ENCODE measurements at places on chromosomes 7 and 10.

- DNase-seq = no peak
Measured at GRCh38 chr10:123912466-123912865, 20.9 kb upstream of the CPXM2 start.

DNA sequence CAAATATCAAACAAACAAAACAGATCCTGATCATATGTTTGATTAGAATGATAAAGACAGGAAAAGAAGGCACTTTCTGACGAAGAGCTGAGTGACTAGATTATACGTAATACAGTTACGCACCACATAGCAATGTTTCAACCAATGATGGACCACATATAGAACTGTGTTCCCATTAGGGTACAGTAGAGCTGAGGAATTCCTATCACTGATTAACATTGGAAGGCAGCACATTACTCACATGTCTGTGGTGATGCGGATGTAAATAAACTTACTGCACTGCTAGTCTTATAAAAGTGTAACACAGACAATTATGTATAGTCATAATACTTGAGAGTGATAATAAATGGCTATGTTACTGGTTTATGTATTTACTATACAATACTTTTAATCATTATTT lies 98.3 kb downstream of the PTN start:
- no peak for DNase-seq

GRCh38 chr7:4119848-4120247 lies 562.2 kb upstream of the FOXK1 start:
- no peak for DNase-seq

- no peak for DNase-seq
Measured at GRCh38 chr7:11636274-11636673, 195.7 kb downstream of the THSD7A start.

- no peak for DNase-seq
Measured at GRCh38 chr7:83290211-83290610, 127.5 kb upstream of the PCLO start.

DNA sequence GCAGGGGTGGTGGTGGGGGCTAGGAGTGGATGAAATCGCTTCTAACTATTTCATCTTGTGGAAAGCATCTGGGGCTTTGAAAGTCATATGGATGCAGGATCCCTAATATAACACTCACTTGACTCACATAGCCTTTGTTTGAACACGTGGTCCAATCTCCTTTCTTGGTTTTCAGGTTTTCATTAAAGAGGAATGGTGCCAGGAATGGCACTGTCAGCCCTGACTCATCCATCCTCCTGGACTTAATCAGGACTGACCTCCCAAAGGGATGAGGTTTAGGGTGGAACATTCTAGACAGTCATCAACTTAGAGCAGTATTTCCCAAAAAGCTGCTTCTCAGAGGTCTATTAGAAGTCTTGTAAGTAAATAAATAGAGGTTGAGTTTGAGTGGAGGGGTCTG lies 162.0 kb upstream of the PLXNA4 start:
- DNase-seq = no peak

DNA sequence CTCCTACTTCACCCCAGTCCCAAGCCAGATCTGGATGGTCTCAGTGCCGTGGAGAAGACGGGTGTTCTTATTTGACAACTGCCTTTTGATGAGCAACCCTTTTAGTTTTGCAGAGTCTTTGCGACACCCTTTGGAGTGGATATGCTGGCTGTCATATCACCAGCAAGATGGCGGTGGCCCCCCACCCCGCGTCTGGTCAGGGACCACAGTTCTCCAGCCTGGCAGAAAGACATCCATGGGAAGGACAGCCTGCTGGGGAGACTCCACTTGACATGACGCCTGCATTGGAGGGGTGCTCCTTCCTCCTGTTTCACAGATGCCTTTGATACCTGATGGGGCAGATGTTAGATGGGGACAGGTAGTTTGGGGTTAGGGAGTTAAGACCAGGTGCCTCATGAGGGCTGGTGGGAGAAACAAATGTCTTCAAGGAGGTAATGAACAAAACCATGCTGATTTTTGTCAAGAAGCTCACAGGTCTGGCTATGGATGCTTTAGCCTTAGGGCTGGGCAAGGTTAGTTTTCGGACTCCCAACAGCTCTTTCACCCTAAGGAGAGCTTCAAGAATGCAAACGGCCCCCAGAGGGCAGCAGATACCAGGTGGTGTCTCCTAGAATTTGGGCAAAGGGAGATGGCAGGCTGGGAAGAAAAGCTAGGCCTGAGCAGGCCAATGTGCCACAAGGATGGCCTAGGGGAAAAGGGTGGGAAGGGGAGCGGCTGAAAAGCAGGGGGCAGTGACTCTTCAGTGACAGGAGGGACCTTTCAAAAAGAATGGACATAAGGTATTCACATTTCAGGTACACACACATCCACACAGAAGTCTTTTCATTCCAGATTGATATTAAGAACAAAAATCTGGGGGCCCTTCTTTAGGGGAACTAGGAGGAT lies 95.2 kb downstream of the CLEC2L start:
- DNase-seq = peak; percentile 35

DNA sequence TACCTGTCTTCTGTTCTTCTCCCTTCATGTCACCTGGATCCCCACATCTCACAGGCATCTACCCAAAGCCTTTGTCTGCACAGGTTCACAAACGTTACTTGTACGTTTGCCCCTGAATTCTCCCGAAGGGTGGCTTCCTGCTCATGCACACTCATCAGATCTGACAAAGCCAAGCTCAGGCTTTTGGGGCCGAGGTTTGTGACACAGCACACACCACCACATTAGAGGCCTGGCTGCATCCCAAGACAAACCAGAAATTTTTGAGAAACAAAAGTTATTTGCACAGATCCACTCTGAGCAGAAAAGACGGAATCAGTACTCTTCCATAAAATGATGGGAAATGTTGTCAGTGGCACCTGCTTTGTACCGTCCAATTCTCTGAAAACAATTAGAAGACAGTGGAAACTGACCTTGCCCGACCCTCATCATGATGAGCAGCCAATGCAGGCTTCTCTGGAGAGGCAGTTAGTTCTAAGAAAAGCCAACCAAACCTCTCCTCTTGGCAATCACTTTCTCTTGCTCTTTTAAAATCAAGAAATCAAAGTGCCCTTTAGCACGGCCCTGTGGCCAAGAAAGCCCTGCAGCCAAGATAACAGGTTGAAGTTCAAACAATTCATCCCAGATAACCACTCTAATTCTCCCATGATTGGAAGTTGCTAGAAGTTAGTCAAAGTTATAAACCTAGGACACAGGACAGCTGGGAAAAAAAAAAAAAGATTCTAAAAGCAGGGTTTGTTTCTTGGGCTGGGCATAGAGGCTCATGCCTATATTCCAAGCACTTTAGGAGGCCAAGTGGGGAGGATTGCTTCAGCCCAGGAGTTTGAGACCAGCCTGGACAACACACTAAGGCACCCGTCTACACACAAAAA lies 13.6 kb upstream of the SVIL start:
- DNase-seq = no peak
